Lung microvascular endothelial cell (primary cell): ENCODE measurements at places on chromosomes 16 and 17. TPM values are rescaled to one million over a fixed set of nuclear protein-coding genes. Genes with fewer than 3 reads are reported as not detected.
A peak's percentile ranks its signal among the peaks of the same experiment; 100 is the strongest.

- no peak for DNase-seq
Measured at GRCh38 chr17:75373280-75373679, 32.2 kb downstream of the GRB2 start.

DNA sequence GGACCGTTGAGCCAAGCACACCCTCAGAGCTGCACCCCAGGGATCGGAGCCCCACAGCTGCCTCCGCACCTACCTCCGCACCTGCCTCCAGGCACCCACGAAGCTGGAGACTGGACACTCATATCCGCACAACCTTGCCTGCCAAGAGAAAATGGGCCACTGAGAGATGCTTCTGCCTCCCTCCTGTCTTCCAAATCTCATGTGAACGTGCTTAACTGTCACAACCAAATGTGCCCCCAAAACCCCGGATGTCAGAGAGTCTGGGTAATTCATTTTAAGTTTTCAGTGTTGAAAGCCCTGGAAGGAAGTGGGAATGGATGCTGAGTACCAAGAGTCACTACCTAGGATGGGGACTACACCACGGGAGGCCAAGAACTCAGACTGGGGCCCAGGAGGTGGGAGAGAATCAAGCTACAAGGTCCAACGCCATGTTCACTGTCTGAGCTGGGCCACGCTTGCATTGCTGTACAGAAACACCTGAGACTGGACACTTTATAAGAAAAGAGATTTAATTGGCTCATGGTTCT lies 49.5 kb upstream of the MEAK7 start:
- DNase-seq, result no peak

Gene GAST
- not detected in 2 replicates for total RNA-seq

DNA sequence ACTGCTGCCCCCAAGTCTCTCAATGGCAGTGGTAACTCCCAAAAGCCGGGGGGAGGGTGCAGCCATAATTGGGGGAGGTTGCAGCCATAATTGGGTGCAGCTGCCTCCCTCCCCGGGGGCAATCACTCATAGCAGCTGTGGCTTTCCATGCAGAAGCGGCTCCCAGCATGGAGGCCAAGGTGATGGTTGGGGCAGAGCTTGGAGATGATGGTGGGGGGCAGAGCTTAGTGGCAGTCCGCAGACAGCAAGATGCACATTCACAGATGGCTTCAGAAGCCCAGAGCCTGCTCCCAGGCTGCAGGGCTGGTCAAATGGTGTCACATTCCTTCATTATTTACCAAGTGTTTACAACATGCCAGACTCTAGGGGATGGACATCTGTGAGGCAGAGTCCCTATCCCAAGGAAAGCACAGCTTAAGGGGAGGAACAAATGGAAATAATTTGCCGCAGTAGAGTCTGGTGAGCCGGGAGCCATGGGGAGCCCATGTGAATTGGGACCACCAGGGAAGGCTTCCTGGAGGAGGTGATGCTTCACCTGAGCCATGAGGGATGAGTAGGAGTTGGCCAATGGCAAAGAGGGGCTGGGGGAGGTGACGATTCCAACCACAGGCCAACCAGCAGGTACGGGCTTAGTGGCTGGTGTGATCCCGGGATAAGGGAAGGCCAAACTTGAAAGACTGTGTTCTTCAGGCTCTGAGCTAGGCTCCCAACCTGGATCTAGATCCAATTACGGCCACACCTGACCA lies 8.1 kb downstream of the DOC2B start:
- DNase-seq, result no peak

- DNase-seq, result no peak
Measured at GRCh38 chr16:51262428-51262827, 111.4 kb upstream of the SALL1 start.

GRCh38 chr17:40341808-40342503 lies 22.6 kb downstream of the GJD3 start:
- DNase-seq, result peak; percentile 72

Gene HP
- 0.20 TPM in 1 of 2 replicates, not detected in the other for total RNA-seq

GRCh38 chr16:21145738-21146137 lies 4.9 kb downstream of the DNAH3 start:
- DNase-seq, result no peak

Gene TPSD1
- total RNA-seq, result not detected in 2 replicates

- DNase-seq, result no peak
Measured at GRCh38 chr17:29567304-29567553, 392 bp upstream of the ABHD15 start.

Gene PGAP6
- 78.7 and 110 TPM in 2 replicates for total RNA-seq

Gene PRR29
- 0.44 and 0.60 TPM in 2 replicates for total RNA-seq

DNA sequence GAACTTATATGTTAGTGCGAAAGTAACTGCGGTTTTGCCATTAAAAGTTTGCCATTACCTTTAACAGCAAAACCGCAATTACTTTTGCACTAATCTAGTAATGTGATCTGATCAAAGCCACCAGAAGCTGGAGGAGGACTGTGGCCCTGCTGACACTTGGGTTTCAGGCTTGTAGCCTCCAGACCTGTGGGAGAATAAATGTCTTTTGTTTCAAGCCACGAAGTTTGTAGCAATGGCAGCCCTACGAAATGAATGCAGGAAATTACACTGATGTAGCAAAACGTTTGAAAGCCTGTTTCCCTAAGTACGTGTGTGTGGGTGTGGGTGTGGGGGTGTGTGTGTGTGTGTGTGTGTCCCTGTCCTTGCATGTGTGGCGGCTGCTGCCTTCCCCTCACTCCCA lies 66.6 kb downstream of the WSB1 start:
- no peak for DNase-seq

DNA sequence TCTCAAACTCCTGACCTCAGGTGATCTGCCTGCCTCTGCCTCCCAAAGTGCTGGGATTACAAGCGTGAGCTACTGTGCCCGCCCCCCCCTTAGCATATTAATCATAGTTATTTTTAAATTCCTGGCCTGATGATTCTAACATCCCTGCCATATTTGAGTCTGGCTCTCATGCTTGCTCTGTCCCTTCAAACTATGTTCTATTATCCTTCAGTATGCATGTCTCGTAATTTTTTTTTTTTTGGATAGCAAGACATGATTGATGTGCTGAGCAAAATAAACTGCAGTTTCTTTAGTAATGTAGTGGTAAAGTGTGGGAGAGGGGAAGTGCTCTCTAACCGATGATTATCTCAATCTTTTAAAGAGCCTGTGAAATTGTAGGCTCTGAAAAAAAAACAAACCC lies 34.3 kb upstream of the TMEM92 start:
- DNase-seq, result no peak

DNA sequence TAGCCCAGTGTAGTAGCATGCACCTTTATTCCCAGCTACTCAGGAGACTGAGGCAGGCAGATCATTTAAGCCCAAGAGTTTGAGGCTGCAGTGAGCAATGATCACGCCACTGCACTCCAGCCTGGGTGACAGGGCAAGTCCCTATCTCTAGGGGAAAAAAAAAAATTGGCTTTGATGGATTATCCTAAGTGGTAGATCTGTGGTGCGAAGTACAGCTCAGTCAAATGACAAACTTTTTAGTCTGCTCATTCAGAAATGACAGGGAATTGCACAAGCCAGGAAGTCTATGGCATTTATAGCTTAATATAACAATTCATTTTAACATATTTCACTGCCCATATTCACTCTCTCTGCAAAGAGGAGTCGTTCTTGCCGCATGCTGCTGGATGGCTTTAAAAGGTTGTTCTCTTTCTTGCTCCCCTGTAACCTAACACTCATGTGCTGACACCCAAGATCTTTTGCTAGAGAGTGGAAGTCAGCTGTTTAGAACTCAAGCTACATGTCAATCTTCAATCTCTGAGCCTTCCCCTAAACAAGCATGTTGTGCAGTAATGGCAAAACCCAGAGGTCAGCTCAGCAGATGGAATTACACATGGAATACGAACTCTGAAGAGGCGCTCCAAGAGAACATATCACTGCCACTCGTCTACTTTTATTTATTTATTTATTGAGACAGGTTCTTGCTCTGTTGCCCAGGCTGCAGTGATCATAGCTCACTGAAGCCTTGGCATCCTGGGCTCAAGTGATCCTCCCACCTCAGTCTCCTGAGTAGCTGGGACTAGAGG lies 32.8 kb downstream of the RNF157 start:
- DNase-seq, result no peak

- no peak for DNase-seq
Measured at GRCh38 chr16:86073763-86074493, 175.0 kb downstream of the IRF8 start.

Gene GFAP
- total RNA-seq, result not detected in 2 replicates

GRCh38 chr17:10318535-10318934 lies 54.3 kb downstream of the MYH13 start:
- no peak for DNase-seq

DNA sequence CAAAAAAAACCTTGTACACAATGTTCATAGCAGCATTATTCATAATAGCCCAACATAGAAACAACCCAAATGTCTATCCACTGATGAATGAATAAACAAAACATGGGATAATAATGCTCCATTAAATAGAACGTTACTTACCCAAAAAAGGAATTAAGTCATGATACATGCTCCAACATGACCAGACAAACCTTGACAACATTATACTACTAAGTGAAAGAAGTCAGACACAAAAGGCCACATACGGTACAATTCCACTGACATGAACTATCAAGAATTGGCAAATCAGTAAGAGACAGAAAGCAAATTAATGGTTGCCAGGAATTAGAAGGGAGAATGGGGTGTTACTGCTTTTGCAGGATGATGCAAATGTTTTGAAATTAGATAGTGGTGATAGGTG lies 193.8 kb upstream of the SHISA6 start:
- DNase-seq, result no peak

Gene CRYBA1
- not detected in 2 replicates for total RNA-seq

Gene EXOC3L1
- 33.8 and 48.0 TPM in 2 replicates for total RNA-seq

DNA sequence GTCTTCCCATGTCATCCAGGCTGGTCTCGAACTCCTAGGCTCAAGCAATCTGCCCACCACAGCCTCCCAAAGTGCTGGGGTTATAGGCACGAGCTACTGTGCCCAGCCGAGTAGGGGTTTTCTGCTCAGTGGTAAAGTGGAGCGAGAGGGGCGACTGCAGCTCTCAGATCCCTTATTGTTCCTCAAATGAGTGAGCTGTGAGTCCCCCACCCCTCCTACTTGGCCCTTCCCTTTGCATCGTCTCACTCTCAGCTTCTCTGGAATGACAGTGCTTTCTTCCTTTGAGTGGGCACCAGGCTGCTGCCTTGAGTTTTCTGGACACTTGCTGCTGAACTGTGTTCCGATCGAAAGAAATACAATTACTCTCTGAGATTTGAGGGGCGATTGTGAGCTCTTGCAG lies 63.5 kb downstream of the MSI2 start:
- no peak for DNase-seq

DNA sequence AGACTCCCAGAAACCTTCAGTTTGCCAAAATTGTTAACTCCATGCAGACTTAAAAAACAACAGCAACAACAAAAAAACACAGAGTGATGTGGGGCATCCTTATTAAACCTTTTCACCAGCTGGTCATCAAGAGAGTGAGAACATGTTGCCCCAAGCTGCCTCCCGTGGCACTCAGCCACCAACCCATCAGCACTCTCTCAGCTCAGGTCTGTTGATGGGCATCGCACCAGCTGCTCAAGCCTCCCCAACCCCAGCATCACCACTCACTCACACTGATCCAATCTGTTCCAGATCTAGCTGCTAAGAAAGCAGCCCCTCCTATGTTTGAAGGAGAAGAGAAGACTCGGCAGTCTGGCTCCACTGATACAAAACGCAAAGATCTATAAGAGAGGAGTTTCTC lies 46.8 kb downstream of the SLC39A11 start:
- no peak for DNase-seq

DNA sequence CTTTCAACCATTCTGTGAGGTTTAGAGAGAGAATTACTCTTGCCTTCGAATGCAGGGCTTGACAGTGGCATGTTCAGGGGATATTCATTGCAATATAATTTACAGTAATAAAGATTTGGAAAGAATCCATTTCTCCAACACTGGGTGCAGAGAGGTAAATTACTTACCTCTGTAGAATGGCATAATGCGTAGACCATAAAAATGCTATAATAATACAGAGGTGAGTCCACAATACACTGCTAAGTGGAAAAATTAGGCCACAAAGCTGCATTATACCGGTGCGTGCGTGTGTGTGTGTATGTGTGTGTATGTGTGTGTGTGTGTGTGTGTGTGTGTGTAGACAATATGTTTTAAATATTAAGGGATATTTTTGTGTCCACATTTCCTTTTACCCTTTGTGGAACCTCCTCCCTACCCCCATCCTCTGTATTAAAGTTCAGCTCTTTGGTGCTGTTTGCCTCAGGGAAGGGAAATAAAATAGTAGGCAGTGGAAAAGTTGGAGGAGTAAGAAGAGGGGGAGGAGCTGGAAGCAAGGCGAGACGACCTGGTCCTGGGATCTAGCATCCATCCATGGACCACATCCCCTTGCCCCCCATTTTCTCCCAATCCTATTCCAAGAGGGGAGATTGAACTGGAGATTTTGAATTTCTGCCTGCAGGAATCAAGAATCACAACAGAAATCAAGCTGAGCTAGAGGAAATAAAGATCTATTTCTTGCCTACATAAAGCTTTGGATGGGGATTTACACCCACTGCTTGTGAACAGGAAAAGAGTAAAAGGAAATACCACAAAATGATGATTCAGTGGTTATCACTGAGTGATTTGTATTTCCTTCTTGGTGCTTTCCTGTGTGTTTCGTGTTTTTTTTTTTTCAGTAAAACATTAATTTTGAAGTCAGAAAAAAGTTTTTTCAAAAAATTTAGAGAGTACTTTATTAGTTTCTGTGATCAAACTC lies 124.8 kb downstream of the RGS9 start:
- peak; percentile 79 for DNase-seq

Gene AANAT
- total RNA-seq, result not detected in 2 replicates

DNA sequence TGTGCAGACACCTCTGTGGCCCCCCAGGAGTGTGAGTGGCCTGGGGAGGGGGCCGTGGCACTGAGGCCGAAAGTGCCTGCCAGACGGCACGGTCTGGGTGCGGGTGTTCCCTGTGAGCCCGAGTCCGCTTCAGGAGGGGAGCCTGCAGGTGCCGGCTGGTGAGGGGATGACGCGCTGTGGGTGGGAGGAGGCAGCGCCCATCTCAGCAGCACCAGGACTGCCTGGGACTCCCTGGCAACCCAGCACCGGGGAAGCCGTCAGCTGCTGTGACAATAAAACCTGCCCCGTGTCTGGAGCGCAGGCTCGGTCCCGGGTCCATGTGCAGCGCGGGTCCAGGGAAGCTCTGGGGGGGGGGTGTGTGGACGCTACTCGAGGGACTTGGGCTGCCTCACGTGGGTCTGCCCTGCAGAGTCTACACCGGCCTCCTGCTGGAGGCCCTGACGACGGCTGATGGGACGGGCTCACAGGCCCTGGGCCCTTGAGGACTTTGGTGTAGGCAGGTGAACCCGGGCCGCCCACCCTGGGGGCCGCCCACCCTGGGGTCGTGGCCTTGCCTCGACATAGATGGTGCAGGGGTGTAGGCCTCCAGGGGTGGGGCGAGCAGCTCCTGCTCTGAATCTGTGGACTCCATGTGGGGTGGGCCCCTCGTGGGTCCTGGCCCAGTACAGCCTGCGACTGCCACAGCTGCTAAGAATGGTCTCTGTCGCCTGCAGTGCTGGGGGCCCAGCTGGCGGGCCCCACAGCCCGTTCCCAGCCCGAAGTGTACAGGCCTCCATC lies 5.9 kb upstream of the RAB40C start:
- DNase-seq, result no peak

Gene NPIPA3
- 0.22 and 0.40 TPM in 2 replicates for total RNA-seq
